ENCODE measurements at places on chromosomes 11 and 22.
A peak's percentile ranks its signal among the peaks of the same experiment; 100 is the strongest.

GRCh38 chr22:37953062-37953436, 352 bp downstream of the C22orf23 start:
- no peak for DNase-seq

DNA sequence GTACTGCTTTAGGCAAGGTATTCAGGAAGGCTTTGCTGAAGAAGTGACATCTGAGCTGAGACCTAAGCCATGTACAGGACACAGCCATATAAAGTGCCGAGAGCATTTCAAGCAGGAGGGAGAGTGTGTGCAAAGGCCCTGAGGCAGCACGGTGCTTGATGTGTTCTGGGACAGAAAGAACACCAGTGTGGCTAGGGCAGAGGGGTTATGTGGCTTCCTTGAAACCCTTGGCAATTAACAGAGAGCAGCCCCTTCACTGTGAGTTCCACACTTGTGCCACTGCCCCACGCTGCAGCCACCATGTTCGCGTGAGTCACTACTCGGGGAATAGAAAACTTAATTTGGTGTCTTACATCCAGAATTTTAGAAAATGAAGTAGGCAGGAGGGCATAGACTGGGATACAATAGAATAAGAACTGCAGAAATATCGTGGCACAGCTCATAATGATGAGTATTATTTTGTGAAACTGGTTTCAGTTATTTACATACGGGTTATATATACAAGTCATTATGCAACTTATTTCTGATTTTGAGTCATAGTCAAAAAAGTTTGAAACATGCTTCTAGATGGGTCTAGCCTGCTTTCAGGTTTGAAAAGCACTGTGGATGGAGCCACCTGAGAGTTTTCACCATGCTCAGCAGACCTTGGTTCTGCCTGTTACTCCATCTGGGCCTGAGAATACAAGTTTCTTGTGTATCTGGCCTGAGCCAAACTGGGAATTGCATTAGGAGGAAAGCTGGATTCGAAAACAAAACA, 11.8 kb downstream of the IL10RA start:
- no peak for DNase-seq

GRCh38 chr11:63916837-63917691, at the start of gene RCOR2:
Gene RCOR2 (minus strand): TSS chr11:63917164. CDS start chr11:63916456, 708 bp downstream.
- DNase-seq: peak; percentile 69

DNA sequence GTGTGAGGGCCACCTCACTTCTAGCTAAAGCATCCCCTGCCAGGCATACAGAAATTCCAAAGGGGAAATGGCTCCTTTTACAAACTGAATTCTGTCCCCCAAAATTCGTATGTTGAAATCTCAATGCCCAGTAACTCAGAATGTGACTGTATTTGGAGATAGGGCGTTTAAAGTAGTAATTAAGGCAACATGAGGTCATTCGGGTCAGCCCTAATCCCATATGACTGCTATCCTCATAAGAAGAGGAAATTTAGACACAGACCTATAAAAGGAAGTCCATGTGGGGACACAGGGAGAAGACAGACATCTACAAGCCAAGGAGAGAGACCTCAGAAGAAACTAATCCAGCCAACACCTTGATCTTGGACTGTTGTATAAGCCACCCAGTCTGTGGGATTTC, 119.1 kb downstream of the CHST1 start:
- no peak for DNase-seq

GRCh38 chr11:33179348-33179803, 18.1 kb upstream of the CSTF3 start:
- no peak for DNase-seq

GRCh38 chr11:69377029-69377952, 83.3 kb downstream of the MYEOV start:
- no peak for DNase-seq

- no peak for DNase-seq
These were observed 3.1 kb downstream of the VEGFB start for GRCh38 chr11:64237484-64237951.

- peak; percentile 85 for DNase-seq
These were observed 14.1 kb upstream of the MDK start for GRCh38 chr11:46367244-46367915.

DNA sequence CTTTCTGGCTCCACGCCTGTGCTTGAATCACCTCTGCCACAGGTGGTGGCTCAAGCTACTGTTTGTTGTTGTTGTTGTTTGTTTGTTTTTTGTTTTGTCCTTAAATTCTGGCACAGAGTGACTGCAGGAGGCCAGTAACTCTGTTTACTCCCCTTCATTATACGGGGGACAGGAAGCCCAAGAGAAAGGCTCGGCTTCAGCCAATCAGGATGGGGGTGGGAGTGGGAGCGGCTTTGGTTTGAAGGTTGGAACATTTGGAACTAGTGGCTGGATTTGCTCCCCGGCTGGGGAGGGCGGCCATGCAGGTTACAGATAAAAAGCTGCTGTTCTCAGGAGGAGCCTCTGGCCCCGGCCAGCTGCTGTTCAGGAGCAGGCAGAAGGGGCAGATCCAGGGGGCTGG, 19.7 kb upstream of the CABP2 start:
- DNase-seq: no peak

- DNase-seq: no peak
These were observed 32.3 kb upstream of the CCDC89 start for GRCh38 chr11:85718126-85718943.

DNA sequence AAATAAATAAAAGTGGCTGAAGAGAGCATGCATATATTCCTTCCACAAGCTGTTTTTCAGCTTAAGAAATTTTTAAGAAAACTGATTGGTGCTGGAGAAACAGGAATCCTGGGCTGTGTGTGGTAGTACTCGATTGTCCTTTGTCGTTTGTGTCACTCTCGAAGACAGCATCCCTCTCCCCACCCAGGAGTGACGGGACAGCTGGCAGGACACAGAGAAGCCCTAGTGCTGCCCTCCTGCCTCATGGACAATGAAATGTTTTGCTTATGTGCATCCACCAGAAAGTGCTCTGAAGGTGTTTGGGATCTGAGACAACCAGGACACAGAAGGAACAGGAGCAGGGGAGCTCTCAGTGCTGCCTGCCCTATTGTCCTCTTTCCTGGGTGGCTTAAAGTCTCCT, 12.8 kb downstream of the PLAAT4 start:
- no peak for DNase-seq

GRCh38 chr11:15940462-15941205, 415.7 kb downstream of the SOX6 start:
- no peak for DNase-seq

- no peak for DNase-seq
These were observed 101.7 kb downstream of the DEUP1 start for GRCh38 chr11:93432247-93432646.

- no peak for DNase-seq
These were observed 213.6 kb upstream of the SESN3 start for GRCh38 chr11:95444309-95445241.

DNA sequence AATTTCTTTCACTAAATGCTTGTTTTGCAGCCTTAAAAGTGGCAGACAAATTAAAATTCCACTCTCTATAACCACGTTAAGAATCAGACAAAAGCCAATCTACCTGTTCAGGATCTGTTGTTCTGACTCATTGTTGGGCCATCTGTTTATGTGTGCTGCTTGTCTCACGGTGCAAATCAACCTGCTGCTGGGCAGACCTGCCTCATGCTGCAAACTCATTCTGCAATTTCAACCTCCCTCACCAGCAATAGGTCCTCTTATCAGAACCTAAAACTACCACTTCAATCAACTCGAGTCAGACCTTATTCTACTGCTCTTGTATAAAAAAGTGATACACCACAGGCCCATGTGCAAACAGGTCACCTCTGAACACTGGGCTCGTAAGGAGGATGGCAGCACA, 75.1 kb downstream of the LARGE2 start:
- DNase-seq: no peak

DNA sequence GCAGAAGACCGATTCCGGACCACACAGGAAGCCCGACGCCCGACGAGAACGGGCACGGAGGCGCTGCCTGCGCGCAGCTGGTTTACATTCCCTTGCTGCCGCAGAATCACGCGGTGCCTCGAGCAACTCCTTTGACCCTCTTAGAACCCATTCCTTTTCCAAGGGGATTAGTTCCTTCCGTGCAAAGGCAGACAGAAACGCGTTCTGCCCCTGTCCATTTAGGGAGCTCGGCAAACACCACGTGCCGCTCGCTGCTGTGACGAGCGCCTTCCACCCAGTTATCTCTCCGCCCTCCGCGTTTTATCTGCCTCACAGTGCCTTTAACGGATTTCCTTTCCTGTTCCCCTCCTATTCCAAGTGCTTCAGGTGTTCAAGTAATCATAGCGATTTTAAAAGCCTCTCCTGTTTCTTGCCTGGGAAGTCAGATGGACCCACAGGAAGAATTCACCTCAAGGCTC, 24.1 kb upstream of the MICAL3 start:
- DNase-seq: no peak

DNA sequence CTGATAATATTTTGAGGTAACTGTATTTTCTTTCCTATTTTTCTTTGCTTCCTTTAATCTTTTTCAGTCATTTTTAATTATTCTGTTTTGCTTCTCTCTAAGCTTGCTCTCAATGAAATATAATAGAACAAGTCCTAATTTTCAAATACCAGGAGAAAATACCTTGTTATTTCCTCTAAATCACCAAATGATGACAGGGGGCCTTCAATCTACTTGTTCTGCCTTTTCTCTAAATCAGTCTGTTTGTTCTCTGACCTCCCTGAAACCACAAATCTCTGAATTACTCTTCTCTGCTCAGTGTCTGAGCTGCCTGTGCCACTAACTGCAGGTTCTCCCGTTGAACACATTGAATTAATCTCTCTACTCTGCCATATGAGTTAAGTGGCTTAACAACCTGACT, 286.2 kb downstream of the C11orf87 start:
- DNase-seq: no peak

DNA sequence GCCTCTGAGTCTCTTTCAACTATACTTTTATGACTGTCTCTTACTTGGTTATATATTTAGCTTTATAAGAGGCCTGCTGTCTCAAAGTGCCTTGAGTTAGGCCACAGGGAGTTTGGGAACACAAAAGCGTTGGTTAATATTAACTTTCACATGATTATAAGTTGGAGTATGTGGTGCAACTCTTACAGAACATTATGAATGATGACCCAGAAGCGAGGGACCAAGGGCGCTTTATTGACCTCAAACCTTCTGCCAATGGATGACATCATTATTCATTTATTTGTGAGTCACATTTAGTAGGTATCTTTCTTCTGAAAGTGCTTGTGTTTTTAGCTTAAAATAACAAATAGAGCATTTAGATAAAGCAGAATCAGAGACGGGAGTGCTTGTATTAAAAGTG, 298.0 kb upstream of the ZC3H12C start:
- no peak for DNase-seq

- no peak for DNase-seq
These were observed 3.9 kb downstream of the MUS81 start for GRCh38 chr11:65863889-65864705.

- DNase-seq: no peak
These were observed 4.9 kb downstream of the DAGLA start for GRCh38 chr11:61684870-61685616.

DNA sequence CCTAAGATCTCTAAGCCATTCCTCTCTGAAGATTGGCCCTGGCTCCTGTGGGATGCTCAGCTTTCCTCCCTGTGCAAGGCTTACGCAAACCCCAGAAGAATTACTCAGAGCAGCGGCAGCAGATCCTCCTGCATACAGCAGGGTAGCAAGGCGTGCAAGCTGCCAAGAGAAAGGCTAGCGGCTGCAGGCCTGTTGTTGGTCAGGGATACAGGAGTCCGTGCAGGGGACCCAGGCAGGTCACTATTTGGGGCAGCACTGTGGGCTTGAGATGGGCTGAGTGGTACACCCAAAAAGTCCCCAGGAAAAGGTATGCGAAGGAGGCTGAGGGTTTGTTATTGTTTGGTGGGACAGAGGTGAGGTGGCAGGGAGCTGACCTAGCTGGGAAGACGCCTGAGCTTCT, 1.5 kb downstream of the GLB1L2 start:
- DNase-seq: no peak

DNA sequence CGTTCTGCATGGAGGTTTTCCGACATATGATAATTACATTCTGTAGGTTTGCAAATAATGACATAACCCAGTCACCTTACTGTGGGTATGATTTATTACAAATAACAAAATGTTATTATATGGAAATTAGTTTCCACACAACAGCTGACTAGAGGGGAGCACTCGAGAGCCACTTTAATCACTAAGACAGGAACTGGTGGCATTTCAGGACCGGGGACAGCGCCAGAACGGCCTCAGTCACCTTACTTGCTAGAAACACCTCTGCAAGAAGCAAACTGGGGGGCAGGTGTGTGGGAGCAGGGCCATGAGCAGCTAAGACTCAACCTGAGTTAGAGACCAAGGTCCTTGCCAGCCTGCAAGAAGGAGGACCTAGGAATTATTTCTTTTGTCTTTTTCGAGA, 199.9 kb downstream of the DSCAML1 start:
- peak; percentile 37 for DNase-seq

- peak; percentile 41 for DNase-seq
These were observed 669 bp downstream of the RPL27A start for GRCh38 chr11:8683115-8683807.

DNA sequence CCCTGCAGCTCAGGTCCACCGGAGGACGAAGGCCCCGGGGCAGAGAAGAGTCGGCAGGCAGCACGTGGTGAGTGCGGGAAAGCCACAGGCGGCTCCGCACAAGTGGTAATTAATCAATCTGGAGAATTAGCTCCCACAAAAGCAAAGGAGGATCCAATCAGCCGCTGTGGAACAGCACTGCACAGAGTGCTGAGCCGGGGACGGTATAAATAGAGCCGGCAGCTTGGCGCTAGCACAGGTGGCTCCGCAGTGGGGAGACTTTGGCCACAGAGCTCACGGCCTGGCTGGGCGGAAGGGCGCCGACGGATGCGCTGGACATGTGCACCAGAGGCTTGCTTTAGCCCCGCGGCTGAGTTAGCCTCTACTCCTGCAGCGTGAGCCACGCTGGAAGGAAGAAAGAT, 48.9 kb downstream of the IGSF9B start:
- DNase-seq: no peak

DNA sequence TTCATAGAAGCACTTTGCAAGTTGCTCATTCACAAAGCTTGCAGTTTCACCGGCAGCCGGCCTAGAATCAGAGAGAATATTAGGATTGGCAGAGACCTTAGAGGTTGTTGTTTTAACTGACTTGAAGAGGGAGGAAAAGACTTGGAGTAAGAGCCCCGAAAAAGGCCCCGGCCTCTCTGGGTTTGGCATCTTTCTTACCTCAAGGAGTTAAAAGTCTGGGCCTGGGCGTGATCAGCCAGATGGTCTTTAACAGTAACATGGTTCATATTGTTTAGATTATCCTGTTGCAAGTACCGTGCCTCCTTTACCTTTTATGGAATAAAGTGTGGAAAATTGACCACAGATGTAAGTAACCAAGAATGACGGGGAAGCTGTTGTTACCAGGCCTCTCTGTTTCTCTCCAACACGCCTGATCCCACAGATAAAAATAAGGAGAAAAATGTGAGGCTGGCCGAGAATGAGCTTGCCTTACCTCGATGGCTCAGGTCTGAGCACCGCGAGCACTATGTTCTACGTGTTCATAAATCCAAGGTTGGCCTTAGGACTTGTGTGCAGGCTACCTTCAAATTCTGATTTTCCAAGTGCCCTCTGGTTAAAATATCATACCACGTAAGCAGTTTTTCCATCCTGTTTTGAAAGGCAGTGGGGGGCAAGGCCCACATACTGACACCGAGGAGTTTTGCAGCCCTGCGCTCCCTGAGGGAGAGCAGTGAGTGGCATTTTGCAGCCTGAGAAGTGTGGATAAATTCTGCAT, 56.4 kb downstream of the PARVA start:
- no peak for DNase-seq

- no peak for DNase-seq
These were observed 393 bp downstream of the CYB561A3 start for GRCh38 chr11:61361237-61361740.

GRCh38 chr11:36309779-36310178, 13.7 kb downstream of the PRR5L start:
- no peak for DNase-seq

GRCh38 chr11:95066716-95067038, at the start of gene SRSF8:
Gene SRSF8 (plus strand): TSS chr11:95066919. CDS start chr11:95067227, 308 bp downstream.
- no peak for DNase-seq

- peak; percentile 69 for DNase-seq
These were observed 3.0 kb upstream of the MYBPC3 start for GRCh38 chr11:47355283-47356128.
